ENCODE measurements at places on chromosomes 1 and 21.

- H3K27me3 ChIP-seq = no peaks in the 10 kb centered on the region
- H3K4me1 ChIP-seq = peaks cover 11% of the 10 kb centered on the region
- DNase-seq = no peak
- peak overlapping the region; percentile 92 for H3K27ac ChIP-seq
- H3K4me3 ChIP-seq = no peak overlapping the region
- no peaks in the 10 kb centered on the region for H3K36me3 ChIP-seq
Measured at GRCh38 chr21:43362915-43363314, 64.0 kb downstream of the SIK1 start.

- peak overlapping the region; percentile 44 for H3K27ac ChIP-seq
- peaks cover 18% of the 10 kb centered on the region for H3K4me1 ChIP-seq
- H3K4me3 ChIP-seq = no peak overlapping the region
- peak; percentile 40 for DNase-seq
- no peaks in the 10 kb centered on the region for H3K27me3 ChIP-seq
- H3K36me3 ChIP-seq = no peaks in the 10 kb centered on the region
Measured at GRCh38 chr1:10945991-10946509, 66.4 kb upstream of the TARDBP start.

GRCh38 chr1:8889925-8890785, 11.7 kb upstream of the ENO1 start:
- H3K4me1 ChIP-seq = peaks cover 10% of the 10 kb centered on the region
- H3K27me3 ChIP-seq = no peaks in the 10 kb centered on the region
- peak; percentile 86 for DNase-seq
- H3K36me3 ChIP-seq = no peaks in the 10 kb centered on the region
- peak overlapping the region; percentile 22 for H3K4me3 ChIP-seq

DNA sequence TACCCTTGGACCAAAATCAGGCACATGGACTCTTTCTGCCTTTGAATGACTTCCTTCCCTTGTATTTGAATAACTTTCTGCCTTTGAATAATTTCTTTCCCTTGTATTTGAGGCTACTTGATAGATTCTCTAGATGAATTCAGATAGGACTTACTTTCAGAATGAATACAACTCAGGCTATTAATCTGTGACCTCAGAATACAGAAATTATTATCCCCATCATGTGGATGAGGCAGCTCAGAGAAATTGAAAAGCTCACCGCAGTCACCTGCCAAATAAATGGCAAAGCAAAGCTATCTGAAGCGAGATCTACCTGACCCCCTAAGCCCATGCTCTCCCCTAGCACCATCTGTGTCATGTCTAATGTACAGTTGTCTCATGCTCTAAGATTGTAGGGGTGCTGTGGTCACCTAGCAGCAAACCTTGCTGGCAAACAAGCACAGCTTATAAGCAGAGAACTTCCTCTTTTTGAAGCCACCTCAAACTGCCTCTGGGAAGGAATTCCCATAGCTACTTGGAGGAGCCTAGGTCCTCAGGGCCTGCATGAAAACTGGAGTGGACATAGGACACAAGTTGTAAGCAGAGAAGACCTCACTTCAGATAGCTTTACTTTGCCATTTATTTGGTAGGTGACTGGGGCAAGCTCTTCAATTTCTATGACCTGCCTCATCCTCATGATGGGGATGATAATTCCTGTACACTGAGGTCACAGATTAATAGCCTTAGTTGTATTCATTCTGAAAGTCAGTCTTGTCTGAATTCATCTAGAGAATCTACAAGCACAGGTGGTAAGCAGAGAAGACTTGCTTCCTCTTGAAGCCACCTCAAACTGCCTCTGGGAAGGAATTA, 66.1 kb downstream of the FASLG start:
- H3K4me1 ChIP-seq = no peaks in the 10 kb centered on the region
- no peak for DNase-seq

All from gastrocnemius medialis (tissue), 4 donors.